ENCODE measurements at places on chromosomes 2 and 18.

GRCh38 chr2:235847576-235847975 is 320.6 kb downstream of the GBX2 start:
- DNase-seq = no peak

GRCh38 chr18:75742516-75742915 is 315.0 kb upstream of the SMIM21 start:
- DNase-seq = no peak

DNA sequence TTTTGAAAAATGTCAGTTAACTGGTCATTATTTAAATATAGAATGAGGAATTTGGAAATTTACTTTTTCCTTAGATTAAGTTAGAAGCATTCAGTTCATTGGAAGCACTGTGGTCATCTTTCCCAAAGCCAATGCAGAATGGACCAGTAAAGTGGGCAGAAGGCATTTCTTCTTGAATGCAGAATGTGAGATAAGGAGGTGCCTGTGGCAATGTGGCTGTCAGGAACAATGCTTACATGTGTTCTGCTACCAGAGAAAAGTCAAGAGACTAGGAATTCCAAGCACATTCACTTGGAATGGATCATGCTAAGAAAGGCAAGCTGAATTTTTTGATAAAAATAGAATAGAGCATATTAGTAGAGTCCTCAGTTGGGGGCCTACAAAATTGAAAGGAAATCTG is 295.0 kb upstream of the KCNH7 start:
- no peak for DNase-seq

DNA sequence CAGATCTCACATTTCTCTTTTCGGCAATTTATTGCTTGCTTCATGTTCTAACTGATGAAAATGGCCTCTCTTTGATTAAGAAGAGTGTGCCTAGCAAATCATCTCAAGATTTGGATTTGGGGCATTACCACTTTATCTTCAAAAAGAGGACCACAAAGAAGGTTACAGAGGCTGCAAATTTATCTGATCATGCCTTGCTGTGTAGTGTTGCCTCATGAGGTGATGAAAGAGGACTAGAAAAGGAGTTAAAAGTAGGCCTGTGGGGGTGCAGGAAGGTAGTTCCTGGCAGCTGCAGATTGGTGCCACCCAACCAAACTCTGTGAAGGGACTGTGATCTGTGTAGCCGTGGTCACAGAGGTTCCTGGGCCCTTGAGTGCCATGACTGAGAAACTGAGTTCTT is 69.2 kb downstream of the PRELID3A start:
- DNase-seq = no peak

- DNase-seq = no peak
Observed at GRCh38 chr2:232787806-232788205, 11.4 kb upstream of the KCNJ13 start.

GRCh38 chr2:172113617-172114016 is 10.9 kb upstream of the DLX2 start:
- no peak for DNase-seq

GRCh38 chr2:200765995-200766660 is 45.6 kb upstream of the BZW1 start:
- DNase-seq = no peak

DNA sequence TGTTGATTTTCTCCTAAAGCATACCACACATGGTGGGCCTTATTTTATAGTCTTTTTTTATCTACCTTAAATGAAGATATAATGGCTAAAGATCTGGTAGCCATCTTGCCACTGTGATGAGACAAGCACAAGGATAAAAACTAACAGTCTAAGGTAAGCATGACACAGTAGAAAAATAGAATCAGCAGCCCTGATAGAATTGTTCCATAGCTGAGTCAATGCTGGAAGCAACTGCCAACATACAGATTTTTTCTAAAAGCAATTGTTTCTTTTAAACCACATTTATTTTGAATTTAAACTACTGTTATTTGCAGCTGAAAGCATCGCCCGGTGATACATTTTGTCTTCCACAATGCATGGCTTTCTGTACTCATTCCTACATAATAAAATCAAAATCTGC is 1091.5 kb upstream of the CHAC2 start:
- DNase-seq = no peak

DNA sequence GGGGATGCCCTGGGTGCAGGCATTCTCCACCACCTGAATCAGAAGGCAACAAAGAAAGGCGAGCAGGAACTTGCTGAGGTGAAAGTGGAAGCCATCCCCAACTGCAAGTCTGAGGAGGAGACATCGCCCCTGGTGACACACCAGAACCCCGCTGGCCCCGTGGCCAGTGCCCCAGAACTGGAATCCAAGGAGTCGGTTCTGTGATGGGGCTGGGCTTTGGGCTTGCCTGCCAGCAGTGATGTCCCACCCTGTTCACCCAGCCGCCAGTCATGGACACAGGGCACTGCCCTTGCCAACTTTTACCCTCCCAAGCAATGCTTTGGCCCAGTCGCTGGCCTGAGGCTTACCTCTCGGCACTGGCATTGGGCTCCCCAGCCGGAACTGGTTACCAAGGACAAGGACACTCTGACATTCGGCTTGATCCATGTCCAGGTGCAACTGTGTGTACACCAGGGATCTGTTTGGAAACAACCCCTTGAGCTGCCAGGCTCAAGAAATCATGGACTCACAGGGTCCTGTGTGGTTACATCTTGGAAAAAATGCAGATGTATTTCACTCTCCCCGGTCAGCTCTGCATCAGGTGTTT is 31.8 kb downstream of the SLC1A4 start:
- no peak for DNase-seq

DNA sequence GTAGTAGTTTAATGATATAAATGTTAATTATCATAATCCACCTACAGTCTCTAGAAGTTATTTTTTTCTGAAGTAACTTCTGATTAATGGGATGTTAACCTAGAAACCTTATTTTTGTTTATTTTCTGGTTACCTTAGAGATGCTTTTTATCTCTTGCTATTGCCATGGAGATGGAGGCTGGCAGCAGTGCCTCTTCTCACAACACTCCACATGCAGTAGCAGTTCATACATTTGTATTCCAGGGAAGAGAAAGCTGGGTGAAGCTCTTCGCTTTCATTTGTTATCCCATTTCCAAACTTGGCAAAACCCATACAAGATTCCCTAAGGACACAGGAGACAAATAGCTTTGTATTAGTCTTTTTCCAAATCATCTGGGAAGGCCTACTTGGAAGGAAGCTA is 1794.1 kb upstream of the LRRTM1 start:
- DNase-seq = no peak

DNA sequence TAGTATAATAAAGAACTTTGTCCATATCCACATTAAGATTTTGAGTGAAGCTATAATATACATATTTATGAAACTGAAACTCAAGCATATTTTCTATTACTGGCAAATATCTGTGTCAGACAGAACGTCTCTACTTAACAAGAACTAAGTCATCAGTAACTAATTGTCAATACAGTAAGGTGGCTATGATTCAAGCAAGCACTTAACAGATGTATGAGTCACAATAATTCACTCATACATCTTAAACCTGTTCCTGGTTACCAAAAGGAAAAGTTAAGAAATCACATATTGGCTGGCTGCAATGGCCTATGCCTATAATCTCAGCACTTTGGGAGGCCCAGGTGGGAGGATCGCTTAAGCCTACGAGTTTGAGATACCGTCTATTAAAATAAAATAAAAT is 96.0 kb downstream of the SOS1 start:
- DNase-seq = no peak

DNA sequence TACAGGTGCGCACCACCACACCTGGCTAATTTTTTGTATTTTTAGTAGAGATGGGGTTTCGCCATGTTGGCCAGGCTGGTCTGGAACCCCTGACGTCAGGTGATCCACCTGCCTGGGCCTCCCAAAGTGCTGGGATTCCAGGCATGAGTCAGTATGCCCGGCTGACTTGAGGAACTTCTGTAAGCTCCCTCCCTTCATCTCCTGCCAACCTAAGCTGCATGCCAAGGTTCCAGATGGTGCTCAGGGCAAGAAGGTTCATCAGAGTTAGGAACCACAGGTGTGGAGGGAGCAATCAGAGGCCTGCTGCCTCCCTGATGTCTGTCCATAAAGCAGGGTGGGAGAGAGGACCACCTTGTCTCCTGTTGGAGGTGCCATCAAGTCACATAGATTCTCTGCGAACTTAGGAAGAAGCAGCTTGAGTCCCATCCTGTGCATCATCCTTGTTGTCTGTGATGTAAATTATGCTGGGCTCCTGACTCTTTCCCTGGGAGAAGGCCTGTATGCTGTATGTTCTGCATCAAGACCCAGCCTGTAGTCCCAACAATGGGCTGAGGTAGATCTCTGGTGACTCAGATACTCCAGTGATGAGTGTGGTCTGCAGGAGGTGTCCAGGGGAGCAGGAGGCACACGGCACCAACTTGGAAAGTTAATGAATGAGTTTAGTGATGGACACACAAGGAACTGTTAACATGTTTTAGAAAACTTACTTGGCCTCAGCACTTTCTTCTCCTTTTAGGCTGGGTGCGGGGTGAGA is 53.1 kb downstream of the TMEM17 start:
- no peak for DNase-seq

DNA sequence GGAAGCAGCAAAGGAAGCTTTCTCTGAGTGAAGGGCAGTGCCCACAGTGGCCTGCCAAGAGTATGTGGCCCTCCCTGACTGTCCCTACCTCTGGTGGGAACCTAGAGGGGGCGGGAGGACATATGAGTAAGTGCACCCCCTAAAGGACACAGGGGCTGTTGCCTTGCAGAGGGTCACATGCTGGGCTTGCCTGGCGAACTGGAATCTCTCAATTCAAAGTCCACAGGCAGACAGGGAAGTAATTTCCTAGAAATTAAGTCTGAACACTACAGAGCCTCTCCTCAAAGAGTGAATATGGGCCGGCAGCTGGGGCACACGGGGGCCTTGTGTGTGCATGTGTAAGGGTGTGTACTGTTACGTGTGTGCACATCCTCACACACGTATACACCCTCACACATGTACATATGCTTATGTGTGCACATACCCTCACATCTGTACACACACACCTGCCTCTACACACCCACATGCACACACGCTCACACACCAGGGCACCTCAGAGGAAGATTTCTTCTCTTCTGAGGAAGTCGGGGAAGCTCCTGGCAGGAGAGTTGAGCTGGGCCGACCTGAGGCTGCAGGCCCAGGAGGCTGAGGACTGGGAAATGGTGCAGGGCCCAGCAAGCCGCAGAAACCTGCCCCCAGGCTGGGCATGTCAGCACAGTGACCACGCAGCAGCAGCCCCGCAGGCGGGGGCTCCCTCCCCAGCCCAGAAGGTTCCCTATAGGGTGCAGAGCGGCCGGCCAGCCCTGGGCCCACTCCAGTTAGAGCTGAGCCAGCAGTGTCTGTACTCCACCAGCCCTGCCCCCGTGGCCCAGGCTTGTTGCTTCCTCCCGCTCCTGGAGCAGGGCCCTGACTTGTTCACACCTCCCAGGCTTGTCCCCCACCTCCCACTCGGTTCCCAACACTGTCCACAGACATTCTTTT is 77.4 kb upstream of the TAF1B start:
- no peak for DNase-seq

GRCh38 chr2:143623231-143623908 is 494.2 kb downstream of the ARHGAP15 start:
- no peak for DNase-seq

DNA sequence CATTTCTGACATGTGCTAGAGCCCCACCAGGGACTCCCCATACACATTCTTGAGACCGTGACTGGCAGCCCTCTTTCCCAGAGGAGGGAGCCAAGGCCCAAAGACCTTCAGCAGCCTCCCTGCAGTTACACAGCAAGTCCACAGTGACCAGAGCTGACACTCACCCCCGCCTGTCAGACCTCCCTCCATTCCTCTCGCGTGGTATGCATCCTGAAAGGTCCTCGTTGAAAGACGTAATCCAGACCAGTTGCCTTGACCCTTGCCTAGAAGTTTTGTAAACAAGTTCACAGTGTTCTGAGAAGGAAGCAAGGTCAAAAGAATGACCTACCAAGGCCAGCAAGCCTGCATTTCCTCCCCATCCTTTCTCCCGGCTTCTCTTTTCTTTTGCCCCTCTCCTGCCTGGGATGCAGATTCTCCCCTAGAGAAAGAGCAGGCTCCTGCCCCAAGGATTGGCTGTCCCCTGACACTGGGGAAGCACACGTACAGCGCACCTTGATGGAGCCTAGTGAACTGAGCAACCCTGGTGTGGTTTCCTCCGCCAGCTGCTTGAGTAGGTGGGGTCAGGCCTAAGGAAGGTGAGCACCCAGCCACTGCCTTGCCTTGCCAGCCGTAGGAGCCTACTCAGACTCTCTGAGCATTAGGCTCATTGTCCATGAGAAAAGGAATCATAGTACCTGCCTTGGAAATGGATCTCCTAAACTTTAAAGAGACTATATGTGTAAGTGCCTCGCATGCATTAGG is 18.3 kb downstream of the TRIB2 start:
- DNase-seq = no peak

GRCh38 chr2:18244845-18245244 is 315.6 kb downstream of the RDH14 start:
- no peak for DNase-seq

DNA sequence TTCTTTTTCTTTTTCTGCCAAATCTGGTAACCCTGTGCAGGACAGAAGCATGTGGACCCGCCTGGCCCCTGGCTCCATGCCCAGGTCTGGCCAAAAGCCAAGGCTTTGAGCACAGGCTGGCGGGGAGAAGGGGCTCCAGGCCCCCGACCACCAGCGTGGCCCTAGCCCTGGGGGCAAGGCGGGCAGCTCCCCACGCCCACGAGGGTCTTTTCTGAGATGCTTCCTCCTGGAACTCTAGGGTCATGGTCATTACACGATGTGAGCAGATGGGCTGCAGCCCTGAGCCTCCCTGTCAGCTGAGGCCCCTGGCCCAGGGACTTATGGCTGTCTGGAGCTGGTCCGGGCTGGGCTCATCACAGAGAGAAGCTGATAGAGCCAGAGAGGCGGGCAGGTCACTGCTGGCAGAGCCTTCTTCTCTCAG is 5.7 kb upstream of the OTOS start:
- no peak for DNase-seq

- DNase-seq = no peak
Observed at GRCh38 chr2:25374411-25374810, 32.7 kb upstream of the DNMT3A start.

DNA sequence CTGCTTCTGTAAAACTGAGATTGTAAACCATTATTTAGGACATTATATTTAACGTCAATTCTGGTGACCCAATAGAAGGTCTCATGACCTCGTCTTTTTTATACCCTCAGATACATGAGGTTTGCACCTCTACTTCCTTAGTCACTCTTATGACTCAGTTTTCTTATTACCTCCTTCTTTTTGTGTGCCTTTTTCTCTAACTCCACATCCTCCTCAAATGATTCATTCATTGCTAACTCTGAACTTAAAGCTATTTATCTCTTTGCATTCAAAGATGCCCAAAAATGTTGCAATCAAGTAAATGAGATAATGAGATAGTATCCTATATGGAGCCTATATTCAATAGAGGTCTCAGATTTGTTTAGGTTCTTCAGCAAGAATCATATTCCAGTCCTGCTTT is 121.0 kb upstream of the KYNU start:
- DNase-seq = no peak

- no peak for DNase-seq
Observed at GRCh38 chr2:85804583-85804982, 50.8 kb downstream of the ATOH8 start.
